ENCODE measurements at places on chromosomes 12 and 14.

DNA sequence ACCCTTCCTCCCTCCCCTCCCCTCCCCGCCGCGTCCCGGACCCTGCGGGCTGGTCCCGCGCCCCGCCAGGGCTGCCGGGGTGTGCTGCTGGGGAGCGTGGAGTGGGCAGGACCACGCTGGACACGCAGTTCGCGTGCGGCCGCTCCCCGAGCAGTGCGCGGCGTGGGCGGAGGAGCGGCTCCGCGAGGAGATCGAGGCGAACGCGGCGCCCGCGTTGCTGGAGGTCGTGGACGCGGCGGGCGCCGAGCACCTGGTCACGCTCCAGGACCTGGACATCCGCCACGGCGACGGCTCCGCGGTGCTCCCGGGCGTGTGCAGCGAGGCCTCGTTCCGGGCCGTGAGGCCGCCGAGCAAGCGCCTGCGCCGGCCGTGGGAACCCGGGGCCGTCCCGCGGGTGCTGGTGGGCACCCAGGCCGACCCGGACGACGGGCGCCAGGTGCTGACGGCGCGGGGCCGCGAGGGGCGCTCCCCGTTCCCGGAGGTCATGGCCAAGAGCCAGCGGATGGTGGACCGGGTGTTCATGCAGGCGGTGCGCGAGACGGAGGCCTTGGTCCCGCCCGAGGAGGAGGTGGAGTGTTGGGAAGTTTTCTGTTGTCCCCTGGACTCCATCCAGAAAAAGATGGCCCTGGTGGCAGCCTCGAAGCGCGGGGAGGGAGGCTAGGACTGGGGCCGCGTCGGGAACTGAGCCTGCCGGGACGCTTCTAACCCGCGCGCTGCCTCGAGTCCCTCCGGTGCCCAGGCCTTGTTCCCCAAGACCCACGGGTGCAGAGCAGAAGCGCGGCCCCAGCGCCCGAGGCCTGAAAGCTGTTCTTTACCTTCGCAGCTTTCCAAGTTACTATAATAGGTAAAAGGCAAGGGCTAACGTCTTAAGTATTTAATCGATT lies 54.7 kb upstream of the EIF5 start:
- no peak for DNase-seq

GRCh38 chr12:95117178-95117599 lies 43.8 kb upstream of the NR2C1 start:
- DNase-seq = peak; percentile 83

- DNase-seq = peak; percentile 55
Measured at GRCh38 chr14:70640938-70641547, 673 bp upstream of the TTC9 start.

- DNase-seq = no peak
Measured at GRCh38 chr12:27272373-27273028, 28.4 kb downstream of the STK38L start.

DNA sequence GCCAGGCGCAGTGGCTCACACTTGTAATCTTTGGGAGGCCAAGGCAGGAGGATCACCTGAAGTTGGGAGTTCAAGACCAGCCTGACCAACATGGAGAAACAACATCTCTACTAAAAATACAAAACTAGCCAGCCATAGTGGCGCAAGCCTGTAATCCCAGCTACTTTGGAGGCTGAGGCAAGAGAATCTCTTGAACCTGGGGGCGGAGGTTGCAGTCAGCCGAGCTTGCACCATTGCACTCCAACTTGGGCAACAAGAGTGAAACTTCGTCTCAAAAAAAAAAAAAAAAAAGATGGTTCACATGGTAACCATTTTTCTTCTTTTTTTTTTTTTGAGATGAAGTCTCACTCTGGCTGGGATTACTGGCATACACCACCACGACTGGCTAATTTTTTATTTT lies 35.3 kb downstream of the SLC2A14 start:
- no peak for DNase-seq
